Activated effector memory CD4-positive, alpha-beta T cell treated with Interleukin-2 at 50 U/mL for 16 hours (primary cell): ENCODE measurements at places on chromosomes 4 and X.

DNA sequence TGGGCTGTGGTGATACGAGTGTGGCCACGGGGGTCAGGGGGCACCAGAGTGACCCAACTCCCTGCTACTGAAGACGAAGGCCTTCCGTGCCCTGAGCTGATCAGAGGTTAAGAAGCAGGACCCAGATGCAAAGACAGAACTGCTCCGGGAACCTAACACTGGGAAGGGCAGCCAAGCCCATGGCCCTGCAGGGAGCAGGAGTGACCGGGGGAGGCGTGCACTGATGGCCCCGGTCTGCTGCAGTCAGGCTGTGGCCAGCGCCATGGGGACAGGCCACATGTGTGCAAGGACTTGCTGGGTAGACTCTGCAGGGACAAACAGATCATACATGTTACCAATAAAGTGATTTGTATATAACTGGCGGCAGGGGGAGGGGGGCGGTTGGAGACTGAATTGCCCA is 74.6 kb downstream of the ACOX3 start:
- no peak for DNase-seq

- DNase-seq: no peak
Measured at GRCh38 chr4:152408514-152409327, 127.2 kb downstream of the FBXW7 start.

DNA sequence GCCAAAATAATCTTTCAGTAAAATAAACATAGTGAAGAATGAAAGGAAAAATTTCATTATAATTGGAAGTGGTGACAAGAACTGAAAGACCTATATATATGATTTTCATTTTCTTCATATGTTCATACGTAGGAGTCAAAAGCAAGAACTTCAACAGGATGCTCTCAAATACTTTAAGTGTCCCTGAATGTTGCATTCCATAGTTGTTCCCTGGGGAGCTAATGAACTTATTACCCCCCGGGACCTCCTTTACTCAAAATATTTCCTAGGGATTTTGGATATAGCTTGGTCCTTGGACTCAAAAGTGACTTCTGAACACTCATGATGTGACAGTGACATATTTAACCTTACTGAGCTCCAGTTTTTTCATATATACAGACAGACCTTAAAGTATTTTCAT is 44.9 kb upstream of the NDST4 start:
- DNase-seq: no peak

DNA sequence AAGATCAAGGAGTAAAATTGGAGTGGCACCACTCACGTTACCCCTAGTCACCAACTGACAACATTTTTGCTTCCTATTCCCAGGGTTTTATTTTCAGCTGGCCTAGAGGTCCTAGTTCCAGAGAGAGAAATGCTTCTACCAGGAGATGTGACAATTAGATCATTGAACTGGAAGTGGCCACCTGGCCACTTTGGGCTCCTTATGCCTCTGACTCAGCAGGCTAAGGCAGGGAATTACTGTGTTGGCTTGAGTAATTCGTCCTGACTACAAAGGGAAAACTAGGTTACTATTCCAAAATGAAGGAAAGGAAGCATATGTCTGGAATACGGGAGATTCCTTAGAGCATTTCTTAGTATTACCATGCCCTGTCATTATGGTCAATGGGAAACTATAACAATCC is 831.6 kb upstream of the NDST4 start:
- no peak for DNase-seq

GRCh38 chr4:4470208-4470607 is 71.6 kb downstream of the STX18 start:
- no peak for DNase-seq

DNA sequence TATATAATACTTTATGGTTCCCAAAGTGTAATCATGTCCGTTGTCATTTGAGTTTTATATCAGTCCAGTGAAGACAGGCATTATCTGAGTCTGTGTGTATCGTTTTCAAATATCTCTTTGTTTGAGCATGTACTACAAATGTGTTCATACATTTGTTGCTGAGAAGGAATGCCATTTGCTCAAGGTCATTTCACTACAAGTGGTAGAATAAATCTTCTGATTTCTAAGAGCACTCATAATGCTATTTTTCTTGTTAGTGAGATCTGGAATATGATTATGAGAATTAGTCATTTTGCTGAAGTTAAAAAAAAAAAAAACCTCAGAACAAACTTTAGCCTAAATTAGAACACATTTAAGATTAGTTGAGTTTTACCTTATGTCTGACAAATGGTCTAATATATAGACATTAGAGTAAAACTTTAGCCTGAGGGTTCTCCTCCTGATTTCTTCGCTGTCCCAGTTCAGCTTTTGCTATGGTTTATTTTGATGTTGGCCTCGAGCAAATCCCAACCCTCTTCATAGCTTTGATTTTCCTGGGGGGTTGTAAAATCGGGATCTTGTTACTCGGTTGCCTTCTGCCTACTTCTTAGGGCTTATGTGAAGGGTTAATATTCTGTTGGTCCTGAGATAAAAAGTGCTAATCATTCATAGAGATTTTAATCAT is 87.1 kb downstream of the TMEM131L start:
- DNase-seq: no peak

DNA sequence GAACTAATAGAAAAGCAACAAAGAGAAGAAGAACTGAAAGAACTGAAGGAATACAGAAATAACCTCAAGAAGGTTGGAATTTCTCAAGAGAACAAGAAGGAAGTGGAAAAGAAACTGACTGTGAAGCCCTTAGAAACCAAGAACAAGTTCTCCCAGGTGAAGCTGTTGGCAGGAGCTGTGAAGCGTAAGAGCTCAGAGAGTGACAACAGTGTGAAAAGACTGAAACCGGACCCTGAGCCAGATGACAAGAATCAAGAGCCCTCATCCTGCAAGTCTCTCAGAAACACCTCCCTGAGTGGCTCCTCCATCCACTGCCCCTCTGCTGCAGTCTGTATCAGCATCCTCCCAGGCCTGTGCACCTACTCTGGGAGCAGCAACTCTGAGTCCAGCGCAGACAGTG is 8.4 kb upstream of the FHDC1 start:
- DNase-seq: no peak
